ENCODE measurements at places on chromosomes 11 and 22.

- DNase-seq, result no peak
- peaks cover 32% of the 10 kb centered on the region for H3K36me3 ChIP-seq
- no peaks in the 10 kb centered on the region for H3K27me3 ChIP-seq
- no peak overlapping the region for H3K4me3 ChIP-seq
Observed at GRCh38 chr11:3009481-3009880, 17.4 kb upstream of the NAP1L4 start.

DNA sequence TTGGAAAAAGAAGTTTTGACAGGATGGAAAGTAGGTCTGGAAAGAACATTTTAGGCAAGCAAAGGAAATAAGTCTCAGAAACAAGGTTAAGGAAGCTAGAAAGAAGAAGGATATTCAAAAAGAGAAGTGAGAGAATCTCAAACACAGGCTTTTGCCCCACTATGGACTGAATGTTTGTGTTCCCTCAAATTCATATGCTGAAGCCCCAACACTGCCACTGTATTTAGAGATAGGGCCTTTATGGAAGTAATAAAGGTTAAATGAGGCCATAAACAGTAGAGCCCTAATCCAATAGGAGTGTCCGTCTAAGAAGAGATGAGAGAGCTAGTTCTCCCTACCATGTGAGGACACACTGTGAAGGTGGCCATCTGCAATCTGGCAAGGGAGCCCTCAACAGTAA is 20.6 kb upstream of the RPS13 start:
- H3K4me3 ChIP-seq, result no peak overlapping the region
- H3K27me3 ChIP-seq, result no peaks in the 10 kb centered on the region
- peaks cover 2% of the 10 kb centered on the region for H3K36me3 ChIP-seq
- no peak overlapping the region for H3K27ac ChIP-seq
- no peak for DNase-seq

DNA sequence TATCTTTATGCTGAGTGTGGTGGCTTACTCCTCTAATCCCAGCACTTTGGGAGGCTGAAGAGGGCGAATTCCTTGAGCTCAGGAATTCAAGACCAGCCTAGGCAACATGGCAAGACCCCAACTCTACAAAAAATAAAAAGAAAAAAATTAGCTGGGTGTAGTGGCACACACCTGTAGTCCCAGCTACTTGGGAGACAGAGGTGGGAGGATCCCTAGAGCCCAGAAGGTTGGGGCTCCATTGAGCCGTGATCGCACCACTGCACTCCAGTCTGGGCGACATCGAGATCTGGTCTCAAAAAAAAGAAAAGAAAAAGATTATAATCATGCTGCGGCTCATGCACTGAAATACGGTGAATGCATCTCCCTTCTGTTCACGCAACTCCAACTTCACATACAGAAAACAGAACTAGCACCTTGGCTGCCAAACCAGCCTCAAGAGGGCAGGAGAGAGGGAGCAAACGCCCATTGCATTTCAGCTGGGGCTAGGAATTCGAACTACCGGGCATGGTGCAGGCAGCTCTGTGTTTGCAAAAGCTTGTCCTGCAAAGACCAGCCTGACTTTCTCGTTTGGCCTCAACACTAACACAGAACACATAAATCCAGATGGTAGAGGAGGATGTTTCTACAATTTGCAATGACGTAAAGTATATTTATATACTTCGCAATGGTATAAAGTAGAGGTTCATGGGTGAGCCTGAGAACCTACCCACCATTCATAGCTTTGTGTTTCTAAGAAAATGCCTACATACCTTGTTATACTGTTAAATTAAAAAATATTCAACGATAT is 6.3 kb upstream of the SYNGR1 start:
- no peak overlapping the region for H3K27ac ChIP-seq
- peaks cover 2% of the 10 kb centered on the region for H3K27me3 ChIP-seq
- peak; percentile 56 for DNase-seq
- H3K4me1 ChIP-seq, result no peaks in the 10 kb centered on the region
- H3K4me3 ChIP-seq, result no peak overlapping the region

GRCh38 chr11:111392552-111392951 is 13.5 kb upstream of the POU2AF1 start:
- H3K27ac ChIP-seq, result no peak overlapping the region
- H3K4me3 ChIP-seq, result no peak overlapping the region
- H3K27me3 ChIP-seq, result no peaks in the 10 kb centered on the region
- no peak for DNase-seq

DNA sequence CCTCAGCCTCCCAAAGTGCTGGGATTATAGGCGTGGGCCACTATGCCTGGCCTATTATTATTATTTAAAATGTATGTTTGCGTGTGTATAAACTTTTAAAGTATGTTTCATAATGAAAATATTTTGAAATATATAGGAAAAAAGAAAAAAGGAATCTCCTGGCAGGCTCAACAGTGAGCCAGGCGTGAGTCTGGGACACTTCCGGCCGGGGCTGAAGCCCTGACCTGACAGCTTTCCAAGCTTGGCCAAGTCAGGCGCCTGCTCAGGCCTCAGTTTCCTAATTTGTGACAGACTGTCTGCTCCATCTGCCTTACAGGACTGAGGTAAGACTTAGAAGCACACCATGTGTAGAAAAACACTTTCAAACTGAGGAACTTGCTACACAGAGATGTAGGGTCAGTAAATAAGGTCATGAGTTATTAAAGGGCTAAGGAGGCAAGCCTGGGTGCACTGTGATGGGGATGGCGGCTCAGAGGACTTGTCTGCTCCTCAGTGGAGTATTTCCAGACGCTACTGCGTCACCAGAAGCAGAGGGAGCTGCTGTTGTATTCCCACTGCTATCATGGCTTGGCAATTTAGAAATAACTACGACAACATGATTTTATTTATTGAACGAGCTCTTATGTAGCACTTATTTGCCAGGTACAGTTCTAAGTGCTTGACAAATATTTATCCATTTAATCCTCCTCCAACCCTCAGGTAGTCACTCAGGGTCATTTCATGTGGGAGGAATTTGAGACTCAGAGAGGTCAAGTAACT is 100.1 kb downstream of the PRR5L start:
- H3K4me3 ChIP-seq, result no peak overlapping the region
- no peaks in the 10 kb centered on the region for H3K36me3 ChIP-seq
- no peak for DNase-seq
- peaks cover 3% of the 10 kb centered on the region for H3K27me3 ChIP-seq
- H3K27ac ChIP-seq, result no peak overlapping the region

- no peak overlapping the region for H3K27ac ChIP-seq
- H3K36me3 ChIP-seq, result no peaks in the 10 kb centered on the region
- H3K27me3 ChIP-seq, result no peaks in the 10 kb centered on the region
- DNase-seq, result no peak
Observed at GRCh38 chr11:45224766-45225165, 61.4 kb downstream of the SYT13 start.

DNA sequence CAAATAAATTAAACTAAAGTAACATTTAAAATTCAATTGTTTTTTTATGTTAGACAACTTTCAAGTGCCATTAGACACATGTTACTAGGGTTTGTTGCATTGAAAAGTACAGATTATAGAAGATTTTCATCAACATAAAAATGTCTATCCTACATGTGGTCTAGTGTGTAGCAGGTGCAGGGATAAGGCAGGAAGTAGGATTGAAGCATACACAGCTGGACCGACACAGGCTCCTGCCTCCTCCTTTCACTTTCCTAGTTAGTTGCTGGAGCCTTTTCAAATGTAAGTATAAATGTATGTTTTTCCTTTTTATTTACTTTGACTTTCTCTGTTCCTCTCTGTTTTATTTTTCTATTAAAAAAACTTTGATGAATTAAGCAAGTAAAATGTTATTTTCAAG is 246.9 kb upstream of the LUZP2 start:
- H3K4me1 ChIP-seq, result no peaks in the 10 kb centered on the region
- H3K27ac ChIP-seq, result no peak overlapping the region
- H3K4me3 ChIP-seq, result no peak overlapping the region
- no peak for DNase-seq
- H3K36me3 ChIP-seq, result no peaks in the 10 kb centered on the region

DNA sequence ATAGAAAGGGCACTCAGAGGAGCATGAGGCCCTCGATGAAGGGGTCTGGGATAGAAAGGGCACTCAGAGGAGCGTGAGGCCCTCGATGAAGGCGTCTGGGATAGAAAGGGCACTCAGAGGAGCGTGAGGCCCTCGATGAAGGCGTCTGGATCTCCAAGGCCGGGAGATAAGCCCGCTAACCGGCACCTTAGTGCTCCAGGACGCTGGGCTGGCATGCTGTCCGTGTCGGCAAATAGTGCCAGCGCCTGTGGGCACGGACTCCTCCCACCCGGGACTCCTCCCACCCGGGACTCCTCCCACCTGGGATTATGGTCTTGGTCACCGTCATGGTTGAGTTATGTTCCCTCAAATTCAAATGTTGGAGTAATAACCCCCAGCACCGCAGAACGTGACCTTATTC is 725.3 kb downstream of the BRD1 start:
- no peak overlapping the region for H3K4me3 ChIP-seq
- H3K27ac ChIP-seq, result no peak overlapping the region
- no peaks in the 10 kb centered on the region for H3K36me3 ChIP-seq
- no peak for DNase-seq
- no peaks in the 10 kb centered on the region for H3K4me1 ChIP-seq
- no peaks in the 10 kb centered on the region for H3K27me3 ChIP-seq

DNA sequence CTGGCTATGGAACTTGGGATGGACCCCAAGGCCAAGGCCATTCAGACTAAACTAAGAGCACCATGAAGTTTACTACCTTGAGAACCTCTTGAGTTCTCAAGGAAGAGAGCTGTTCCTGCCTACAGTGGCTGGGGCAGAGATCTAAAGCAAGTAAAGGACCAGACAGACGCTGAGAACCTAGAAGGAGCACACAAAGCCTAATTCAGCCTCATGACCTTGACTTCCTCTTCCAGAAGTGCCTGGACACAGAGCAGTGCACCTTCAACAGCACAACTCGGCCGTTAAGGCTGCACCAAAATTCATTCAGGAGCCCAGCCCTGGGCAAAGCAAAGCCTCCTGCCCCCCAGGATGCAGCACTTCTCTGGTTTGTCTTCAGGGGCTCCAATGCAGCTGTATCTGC is 82.9 kb upstream of the AKIP1 start:
- no peaks in the 10 kb centered on the region for H3K27me3 ChIP-seq
- H3K27ac ChIP-seq, result no peak overlapping the region
- H3K4me3 ChIP-seq, result no peak overlapping the region

- no peak for DNase-seq
- H3K27ac ChIP-seq, result no peak overlapping the region
- H3K4me3 ChIP-seq, result no peak overlapping the region
- no peaks in the 10 kb centered on the region for H3K27me3 ChIP-seq
Observed at GRCh38 chr22:21766691-21767462, 31.3 kb upstream of the YPEL1 start.

DNA sequence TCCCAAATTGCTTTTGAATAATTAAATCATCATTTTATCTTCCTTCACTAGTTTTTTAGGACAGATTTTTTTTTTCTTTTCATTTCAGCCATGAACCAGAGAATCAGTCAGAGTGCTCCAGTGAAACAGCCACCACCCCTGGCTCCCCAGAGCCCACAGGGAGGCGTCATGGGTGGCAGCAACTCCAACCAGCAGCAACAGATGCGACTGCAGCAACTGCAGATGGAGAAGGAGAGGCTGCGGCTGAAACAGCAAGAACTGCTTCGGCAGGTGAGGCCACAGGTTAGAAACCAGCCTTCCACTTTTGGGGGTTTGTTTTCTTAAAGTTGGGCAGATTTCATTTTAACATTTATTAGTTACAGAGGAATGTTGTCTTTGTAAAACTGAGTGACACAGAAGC is 95.6 kb downstream of the YAP1 start:
- no peak overlapping the region for H3K4me3 ChIP-seq
- no peaks in the 10 kb centered on the region for H3K4me1 ChIP-seq
- no peak for DNase-seq
- no peak overlapping the region for H3K27ac ChIP-seq
- H3K27me3 ChIP-seq, result no peaks in the 10 kb centered on the region

GRCh38 chr11:33227578-33228261 is 29.5 kb upstream of the HIPK3 start:
- DNase-seq, result peak; percentile 78
- H3K27ac ChIP-seq, result no peak overlapping the region
- no peak overlapping the region for H3K4me3 ChIP-seq
- no peaks in the 10 kb centered on the region for H3K27me3 ChIP-seq
